ENCODE measurements at places on chromosomes 2 and 18.

GRCh38 chr2:18104595-18105224 is 226.2 kb downstream of the KCNS3 start:
- DNase-seq: no peak

DNA sequence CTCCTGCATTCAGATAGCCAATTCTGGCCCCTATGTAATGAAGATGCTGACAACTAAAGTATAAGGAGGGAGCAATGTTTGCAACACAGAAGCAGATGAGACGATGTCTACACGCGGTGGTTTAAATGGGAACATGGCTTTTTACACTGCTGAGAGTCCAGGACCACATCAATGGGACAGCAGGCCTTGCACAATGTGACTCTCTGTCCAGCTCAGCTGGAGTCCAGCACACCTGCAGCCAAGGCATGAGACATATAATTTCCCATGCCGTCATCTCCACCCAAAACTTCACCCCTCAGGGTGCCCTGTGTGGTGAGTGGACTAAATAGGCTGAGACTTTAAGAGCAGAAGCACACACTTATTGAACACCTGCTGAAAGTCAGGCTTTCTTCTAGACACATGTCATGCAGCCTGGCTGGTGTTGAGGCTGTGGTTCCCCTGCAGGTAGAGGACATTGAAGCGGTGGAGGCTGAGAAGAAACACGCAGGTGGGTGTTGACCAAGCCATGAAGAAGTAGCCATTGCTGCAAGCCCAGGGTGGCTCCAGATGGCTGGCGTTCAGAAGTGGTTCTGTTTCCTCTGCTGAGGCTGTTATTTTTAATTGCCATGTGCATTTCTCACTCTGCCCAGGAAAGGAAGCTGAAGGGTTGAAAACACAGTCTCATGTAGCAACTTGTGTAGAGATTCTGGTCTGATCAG is 345.6 kb downstream of the MYCN start:
- no peak for DNase-seq

DNA sequence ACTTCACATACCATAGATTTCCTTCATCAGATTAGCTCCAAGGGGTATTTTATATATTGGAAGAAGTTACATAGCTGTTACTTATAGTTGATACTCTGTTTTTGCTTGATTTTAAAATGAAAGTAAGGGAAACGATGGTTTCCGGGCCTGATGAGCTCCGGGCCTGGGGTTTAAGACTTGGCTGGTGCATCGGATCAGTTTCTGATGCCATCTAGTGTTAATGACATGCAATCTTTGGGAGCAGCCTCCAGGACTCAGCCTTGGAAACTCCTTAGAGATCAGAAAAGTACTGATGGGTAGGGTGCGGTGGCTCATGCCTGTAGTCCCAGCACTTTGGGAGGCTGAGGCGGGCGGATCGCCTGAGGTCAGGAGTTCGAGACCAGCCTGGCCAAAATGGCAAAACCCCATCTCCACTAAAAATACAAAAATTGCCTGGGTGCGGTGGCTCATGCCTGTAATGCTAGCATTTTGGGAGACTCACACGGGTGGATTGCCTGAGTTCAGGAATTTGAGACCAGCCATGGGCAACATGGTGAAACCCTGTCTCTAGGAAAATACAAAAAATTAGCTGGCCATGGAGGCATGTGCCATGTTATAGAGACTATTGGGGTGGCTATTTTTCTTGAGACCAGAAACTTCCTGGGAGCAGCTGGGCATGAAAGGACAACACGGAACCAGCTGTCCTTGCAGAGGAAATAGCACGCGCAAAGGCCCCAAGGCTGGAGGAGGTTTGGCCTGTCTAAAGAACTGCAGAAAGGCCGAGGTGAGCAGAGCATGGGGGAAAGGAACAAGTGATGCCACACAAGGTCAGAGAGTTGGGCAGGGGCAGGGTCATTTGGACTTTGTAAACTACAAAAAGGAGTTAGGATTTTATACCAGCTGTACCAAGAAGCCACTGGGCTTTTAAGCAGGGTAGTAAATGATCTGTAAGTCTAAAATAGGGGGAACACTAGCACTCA is 46.9 kb upstream of the CNOT11 start:
- DNase-seq: no peak

DNA sequence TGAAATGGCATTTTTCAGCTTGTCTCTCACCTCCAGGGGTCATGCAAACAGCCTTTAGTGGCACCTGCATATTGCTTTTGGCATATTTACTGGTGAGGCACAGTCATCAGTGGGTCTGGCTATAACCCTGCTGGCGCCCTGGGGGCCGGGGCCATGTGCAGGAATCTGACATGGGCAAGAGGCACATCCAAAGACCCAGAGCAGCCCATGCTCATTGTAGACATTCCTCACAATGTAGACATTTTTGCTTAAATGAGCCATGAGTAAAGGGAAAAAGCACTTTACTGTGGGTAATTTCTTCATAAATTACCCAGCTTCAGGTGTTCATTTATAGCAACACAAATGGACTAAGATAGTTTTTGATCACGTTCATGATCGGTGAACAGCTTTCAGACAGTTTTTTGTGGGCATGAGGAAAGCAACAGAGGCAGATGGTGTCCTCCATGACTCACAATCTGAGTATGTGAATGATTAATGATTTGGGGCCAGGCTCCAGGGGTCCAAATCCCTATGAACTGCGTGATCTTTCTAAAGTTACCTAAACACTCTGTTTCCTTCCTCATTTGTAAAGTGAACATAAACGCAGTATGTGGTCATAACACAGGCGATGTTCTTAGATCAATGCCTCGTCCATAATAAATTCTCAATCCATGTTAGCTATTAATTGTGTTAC is 85.8 kb downstream of the LIPG start:
- DNase-seq: no peak

DNA sequence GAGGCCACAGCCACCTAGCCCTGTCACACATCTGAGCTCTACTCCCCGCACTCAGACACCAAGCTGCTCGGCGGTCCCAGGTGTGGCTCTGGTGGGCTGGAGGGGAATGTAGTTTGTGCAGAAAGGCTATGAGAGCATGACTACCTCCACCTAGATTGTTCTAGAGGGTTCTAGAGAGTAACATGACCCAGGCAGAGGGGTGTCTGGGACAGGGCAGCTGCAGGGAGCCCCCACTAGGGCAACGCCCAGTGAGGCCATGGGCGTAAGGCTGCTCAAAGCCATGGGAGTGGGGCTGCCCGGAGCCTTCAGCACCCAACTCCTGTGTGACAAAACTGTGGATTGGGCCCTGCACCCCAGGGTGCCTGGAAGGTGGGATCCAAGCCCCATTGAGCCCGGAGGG is 511.4 kb upstream of the MYT1L start:
- DNase-seq: no peak

Measured in cortex of kidney (tissue), 1 donor.